ENCODE measurements at places on chromosomes 12 and 14.

DNA sequence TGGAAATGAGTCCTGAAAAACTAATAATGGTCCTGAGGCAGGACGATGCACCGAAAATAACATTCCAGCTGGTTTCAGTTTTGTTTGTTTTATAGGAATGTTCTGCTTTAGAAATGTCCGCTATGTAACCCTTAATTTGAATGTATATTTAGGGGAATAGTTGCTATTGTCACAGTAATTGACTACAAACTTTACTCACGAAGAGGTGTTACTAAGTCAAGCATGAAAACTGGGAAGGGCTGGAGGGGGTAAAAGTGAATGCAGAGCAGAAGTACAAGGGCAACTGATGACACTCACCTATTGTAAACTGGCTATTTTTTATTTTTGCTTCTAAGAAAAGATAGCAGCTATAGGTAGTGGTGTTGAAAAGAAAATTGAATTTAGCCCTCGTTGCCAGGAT lies 230.7 kb upstream of the SYT10 start:
- no peak for DNase-seq

GRCh38 chr12:103727638-103728037 lies 113.4 kb downstream of the NT5DC3 start:
- no peak for DNase-seq

DNA sequence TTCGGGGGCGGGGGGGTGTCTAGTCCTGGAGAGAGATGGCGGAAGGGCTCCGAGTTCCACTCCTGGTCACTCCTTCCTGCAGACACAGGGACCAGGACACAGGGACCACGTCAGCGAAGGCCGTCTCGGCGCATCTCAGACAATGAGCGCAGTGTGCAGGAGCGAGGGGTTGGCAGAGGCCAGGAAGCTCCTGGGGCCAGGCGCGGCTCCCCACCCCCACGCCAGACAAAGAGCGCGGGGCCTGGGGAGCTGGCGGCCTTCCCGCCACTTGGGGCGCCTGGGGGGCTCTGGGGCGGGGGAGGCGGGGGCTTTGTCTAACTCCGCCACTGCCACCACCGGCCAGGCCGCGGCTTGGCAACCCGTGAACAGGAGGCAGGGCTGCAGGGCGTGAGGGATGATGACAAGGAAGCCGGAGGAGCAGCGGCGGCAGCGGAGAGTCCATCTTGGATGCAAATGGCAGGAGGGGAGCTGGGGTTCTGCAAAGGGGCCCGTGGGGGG lies 2.2 kb downstream of the CDK2AP1 start:
- DNase-seq = no peak

DNA sequence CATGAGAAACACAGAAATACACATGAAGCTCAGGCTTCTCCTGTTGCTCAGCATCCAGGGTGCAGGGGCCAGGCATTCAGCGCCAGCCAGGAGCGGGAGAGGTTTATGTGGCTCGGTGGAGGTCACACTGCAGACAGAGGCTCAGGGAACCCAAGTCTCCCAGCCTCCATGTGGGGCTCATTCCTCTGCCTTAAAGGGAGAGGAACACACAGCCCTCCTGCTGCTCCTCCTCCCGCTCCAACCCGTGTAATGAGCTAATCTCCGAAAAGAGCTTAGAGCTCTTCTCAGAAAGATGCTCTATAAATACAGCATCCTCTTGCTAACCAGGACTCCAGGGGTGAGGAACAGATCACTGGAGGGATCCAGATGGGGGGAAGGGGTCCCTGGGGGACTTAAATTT lies 28.2 kb downstream of the FGF6 start:
- no peak for DNase-seq

DNA sequence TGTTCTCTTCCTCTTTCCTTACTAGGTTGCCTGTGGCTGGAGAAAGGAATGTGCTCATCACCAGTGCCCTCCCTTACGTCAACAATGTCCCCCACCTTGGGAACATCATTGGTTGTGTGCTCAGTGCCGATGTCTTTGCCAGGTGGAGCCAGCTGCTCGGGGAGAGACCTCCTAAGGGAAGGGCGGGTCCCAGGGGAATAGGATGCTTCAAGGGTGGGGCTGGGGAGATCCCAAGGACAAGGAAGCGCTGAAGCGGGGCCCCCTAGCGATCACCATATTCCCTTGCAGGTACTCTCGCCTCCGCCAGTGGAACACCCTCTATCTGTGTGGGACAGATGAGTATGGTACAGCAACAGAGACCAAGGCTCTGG lies 10.2 kb downstream of the MARS1 start:
- no peak for DNase-seq

GRCh38 chr12:98013560-98013959 lies 501.8 kb upstream of the TMPO start:
- DNase-seq = no peak

- no peak for DNase-seq
Measured at GRCh38 chr14:45145214-45145613, 9.5 kb downstream of the FANCM start.

DNA sequence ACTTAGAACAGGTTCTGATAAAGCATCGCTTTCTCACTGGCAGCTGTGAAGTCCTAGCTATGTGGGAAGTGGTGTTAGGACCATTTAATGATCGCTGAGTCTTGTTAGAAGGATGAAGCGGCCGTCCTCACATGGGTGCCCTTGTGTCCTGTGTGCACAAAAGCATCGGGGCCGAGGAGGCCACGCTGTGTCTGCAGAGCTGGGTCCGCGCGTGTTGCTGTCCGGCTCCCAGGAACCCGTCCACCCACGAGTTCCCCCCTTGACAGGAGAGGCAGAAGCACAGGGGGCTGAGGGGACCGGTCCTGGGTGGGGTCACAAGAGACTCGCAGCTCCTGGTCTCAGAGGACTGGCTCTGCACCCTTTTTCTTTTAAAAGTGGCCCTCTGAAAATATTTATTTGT lies 90.4 kb downstream of the ADGRD1 start:
- DNase-seq = no peak

GRCh38 chr12:92185052-92185451 lies 39.4 kb upstream of the BTG1 start:
- DNase-seq = no peak

All from SIG-M5 (cell line).